GM03348 (cell line): ENCODE measurements at places on chromosomes 5 and 9.
A peak's percentile ranks its signal among the peaks of the same experiment; 100 is the strongest.

- DNase-seq = no peak
Observed at GRCh38 chr5:149456597-149457392, 77.7 kb upstream of the IL17B start.

- DNase-seq = peak; percentile 72
Observed at GRCh38 chr9:38035873-38036272, 33.2 kb downstream of the SHB start.

GRCh38 chr5:24621792-24622191, 23.0 kb downstream of the CDH10 start:
- DNase-seq = peak; percentile 32

DNA sequence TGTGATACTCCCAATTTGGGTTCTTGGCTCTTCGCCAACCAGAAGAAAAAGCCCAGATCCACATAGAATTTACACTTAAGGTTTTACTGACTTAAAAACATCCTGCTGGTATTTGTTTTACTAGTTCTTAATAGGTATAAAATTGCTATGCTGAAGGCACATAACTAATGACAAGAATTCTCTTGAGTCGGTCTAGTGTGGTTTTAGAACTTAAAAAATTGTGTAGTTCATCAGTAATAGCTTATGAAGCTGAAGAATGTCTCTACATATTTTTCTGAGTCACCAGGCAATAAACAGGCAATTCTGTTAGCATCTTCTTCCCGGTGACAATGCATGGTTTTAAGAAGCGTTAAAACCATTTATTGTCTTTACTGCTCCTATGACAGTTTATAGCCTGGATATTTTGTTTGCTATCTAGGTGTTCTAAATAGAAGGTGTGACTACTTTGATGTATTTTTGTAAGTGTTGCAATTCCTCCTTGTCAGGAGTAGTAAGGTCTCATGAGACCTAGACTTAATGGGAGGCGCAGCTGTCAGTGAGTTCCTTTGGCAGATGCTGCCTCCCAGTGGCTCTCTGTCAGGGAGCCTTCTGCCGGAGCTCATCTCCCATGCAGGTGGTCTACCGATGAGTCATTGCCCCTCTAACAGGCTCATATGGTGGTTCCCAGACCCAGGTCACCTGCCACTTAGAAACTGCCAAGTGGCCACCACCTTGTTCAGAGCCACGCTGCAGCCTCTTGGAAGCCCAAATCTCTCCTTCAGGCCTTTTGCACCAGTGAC, 173.8 kb downstream of the MAST4 start:
- DNase-seq = peak; percentile 14

DNA sequence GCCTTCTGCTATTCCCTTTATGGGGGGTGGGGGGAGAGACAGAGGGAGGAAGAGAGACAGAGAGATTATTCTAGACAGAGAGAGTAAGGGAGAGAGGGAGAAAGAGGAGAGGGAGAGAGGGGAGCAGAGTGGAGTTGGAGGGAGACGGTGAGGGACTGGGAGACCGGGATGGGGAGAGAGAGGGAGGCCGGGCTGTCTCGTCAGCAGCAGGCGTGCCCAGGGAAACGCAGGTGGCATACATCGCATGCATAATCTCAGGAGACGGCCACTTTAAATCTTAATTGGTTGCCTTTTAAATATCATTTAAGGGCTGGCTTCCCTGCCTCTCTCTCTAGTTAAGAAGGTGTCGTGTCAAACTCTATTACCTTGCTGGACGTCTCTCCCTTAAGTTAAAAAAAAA, 8.4 kb downstream of the IRX4 start:
- DNase-seq = no peak

DNA sequence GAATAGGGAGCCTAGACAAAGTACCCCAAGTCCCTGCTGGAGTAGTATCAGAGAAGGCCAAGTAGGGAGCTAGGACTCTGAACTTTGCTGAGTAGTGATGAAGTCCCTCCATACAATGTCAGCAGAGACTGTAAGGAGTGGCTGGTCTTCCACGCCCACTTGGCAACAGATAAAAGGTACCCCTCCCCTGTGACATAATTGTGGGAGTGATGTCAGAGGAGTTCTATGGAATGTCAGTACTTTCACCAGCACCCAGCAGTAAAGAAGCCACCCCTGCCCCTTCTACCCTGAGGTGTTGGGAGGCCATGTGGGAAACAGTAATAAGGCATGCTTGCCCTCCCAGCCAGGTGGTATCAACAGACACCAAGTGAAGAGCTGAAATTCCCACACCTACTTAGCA, 143.9 kb downstream of the SLIT3 start:
- DNase-seq = no peak

DNA sequence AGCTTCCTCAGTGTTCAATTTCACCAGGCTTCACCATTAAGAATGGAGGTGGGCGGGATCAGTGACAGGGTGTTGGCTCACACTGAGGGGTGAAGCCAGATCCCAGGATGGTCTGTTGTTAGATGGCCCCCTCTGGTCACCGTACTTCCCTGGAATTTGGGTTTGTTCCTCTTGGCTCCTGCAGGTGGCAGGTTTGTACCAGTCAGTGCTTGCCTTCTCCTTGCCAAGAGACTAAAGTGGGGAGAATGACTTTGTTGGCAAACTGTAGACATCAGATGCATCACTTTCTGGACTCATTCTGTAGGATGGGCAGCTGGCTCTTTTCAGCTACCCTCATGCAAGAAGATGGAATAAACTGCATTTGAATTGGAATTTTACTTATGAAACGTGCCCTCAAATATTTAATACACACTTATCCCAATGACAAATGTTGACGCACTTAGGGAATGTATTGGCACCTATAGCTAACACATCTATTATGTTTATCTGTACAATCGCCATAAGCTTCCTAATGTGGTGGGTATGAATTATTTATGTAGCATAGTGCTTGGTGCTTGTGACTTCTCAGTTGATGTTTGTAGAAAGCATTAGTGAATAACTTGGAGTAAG, 31.4 kb upstream of the ANKRD55 start:
- DNase-seq = peak; percentile 40

DNA sequence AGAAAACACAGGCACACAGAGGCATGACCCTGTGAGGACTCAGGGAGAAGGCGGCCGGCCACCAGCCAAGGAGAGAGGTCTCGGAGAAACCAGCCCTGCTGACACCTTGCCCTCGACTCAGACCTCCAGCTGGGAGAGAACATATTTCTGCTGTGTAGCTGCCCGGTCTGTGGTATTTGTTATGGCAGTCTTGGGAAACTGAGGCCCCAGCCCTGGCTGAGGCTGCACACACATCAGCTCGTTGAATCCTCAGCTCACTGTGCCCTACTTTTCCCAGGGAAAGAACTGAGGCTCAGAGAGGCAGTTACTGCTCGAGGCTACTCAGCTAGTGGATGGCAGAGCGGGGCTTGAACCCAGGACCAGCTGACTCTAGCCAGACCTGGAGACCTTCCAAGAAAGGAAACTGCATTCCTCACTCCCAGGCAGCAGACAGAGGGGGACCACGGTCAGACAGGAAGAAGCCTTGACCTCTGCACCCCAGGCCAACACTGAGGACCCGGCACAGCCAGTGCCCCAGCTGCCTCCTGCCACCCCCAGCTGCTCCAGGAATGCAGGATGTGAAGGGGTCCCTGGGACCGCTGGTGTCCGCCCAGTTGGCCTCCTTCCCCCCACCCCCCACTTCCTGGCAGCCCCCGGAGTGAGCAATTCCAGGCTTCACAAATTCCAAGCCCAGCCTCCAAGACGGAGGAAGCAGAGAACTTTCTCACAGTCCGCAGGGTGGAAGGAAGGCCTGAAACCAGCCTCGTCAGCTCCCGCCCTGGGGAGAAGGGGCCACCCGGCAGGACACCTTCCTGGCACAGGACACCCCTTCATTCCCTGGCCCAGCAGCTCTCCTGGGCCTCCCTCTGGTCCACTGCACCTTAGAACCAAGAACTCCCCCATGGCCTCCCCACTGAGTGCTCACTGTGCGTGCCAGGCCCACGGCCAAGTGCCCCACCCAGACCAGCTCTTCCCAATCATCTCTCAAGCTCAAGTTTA, 69.9 kb downstream of the LRSAM1 start:
- peak; percentile 83 for DNase-seq

- DNase-seq = no peak
Observed at GRCh38 chr9:22415941-22416691, 30.5 kb upstream of the DMRTA1 start.

DNA sequence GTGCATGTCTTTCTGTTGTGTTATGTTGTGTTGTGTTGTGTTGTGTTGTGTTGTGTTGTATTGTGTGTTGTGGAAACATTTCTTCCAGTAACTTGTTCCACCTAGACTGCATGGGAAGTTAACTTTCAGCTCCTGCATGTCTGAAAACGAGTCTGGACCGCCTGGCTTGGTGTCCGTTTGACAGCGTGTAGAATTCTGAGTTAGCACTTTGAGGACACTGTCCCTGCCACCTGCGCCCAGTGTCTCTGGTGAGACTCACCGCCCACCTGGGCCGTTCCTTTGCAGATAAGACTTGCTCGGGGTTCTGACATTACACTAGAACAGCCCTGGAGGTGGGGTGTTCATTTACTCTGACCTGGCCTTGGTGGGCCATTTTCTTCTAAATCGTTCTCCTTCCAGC, 42.0 kb downstream of the WNK2 start:
- DNase-seq = no peak

- no peak for DNase-seq
Observed at GRCh38 chr5:89707891-89708290, 701.7 kb downstream of the CETN3 start.

DNA sequence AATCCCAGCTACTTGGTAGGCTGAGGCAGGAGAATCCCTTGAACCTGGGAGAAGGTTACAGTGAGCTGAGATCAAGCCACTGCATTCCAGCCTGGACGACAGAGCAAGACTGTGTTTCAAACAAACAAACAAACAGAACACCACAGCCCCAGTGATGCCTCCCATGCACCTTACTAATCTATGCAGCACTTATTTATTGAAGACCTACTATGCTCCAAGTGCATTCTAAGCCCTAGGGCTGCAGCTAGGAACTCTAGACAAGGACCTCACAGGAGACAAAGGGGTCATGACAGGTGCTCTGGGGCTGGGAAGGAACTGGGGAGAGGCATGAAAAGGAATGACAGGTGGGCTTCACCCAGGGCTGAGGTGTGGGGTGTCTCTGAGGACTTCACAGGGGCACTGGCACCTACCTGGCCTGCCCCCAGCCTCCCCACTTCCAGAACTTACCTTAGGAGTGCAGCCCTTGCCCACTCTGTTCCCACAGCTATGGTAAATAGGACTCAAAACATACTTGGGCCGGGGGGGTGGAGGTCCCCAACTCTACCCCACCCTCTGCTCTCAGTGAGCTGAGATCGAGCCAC, 69.4 kb downstream of the C9orf50 start:
- no peak for DNase-seq

DNA sequence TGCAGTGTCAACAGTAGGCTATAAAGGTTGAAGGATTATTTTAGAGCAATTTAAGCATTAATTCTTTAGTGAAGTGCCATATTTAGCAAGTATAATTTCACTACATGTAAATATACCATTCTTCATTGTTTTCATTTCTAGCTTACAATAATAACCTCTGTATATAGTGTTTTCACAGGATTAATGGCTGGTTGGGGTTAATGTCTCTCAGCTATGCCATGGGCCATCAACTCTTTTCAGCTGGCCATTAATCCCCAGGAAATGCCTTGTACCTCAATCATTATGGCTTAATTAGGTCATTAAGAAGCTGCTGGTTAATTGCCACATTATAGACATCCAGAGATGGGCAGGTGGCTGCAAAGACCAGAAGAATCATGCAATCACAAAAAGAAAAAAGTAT, 715.1 kb downstream of the MAT2B start:
- no peak for DNase-seq

GRCh38 chr9:136437839-136438547, 1.7 kb downstream of the INPP5E start:
- DNase-seq = no peak

DNA sequence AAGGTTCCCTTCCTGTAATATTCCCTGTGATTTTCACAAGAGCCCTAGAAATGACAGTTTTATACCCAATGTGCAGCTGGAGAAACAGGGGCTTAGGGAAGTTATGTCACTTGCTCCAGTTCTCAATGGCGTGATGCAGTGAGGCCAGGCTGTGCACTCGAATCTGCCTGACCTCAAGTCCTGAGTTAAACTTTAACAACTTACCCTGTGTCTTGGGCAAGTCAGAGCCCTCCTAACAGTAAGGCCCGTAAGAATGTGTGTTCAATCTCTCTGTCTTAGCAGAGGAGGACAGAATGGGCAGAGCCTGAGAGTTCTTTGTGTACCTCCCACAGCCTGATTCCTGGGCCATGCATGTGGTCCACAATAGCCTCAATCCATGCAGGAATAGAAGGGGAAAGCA, 181.1 kb downstream of the TRIM32 start:
- DNase-seq = no peak

DNA sequence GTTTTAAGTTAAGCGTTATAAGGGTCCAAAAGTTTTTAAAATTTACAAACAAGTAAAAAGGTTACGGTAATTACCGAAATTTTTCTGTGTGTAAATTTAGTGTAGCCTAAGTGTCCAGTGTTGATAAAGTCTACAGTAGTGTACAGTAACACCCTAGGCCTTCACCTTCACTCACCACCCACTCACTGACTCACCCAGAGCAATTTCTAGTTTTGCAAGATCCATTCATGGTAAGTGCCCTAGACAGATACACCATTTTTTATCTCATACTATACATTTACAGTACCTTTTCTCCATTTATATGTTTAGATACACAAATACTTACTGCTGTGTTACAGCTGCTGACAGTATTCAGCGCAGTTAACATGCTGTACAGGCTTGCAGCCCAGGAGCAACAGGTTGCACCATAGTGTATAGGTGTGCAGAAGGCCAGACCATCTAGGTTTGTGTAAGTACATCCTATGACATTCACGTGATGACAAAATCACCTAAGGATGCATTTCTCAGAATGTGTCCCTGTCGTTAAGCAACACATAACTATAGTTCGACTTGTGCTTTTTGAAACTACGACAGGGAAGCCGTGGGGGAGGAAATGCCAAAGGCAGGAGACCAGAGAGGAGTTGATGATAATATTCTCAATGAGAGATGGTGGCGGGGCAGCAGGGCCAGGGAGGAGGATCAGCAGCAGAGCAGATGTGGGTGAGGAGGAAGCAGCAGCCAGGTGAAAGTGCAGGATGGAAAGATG, 48.6 kb downstream of the PSMB7 start:
- DNase-seq = peak; percentile 9

DNA sequence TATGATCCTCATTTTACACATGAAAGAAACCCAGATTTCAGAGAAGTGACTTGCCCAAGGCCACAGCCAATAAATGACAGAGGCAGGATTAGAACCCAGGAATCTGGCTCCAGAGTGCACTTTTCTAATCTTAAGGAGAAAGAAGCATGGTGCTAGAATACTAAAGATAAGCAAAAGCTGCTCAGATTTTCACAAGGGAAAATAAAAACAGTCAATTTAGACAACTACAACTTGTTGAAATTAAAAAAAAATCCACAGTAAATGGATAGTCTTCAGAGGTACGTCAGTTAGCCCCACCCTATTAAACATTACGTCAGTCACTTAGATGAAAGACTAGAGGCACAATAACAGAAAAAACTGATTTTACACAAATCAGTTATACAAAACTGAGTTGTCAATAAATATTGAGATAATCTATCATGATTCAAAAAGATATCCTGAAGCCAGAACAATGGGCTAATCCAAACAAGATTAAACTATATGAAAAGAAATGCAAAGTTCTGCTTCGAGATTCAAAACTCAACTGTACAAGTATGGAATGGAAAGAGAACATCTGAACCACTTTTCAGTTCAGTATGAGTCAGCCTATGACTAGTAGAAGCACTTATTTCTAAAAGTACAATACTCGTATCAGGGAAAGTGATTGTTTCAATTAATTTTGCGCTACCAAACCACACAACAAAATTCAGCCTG, 9.3 kb downstream of the TMEM245 start:
- peak; percentile 39 for DNase-seq

- DNase-seq = no peak
Observed at GRCh38 chr5:123438902-123439301, 15.7 kb upstream of the CEP120 start.
